Muscle of leg (tissue), 16 donors: ENCODE measurements at places on chromosomes 2 and 18. TPM values are rescaled to one million over a fixed set of nuclear protein-coding genes. Genes with fewer than 3 reads are reported as not detected.

The PAIP2B gene
- 3.9 TPM for polyA plus RNA-seq

The MAPK4 gene
- polyA plus RNA-seq: 9.6 TPM

The STAT4 gene
- 1.2 TPM for polyA plus RNA-seq

The MERTK gene
- 3.4 TPM for polyA plus RNA-seq

The FHOD3 gene
- polyA plus RNA-seq: 33.7 TPM

The SERPINB3 gene
- not detected for polyA plus RNA-seq

The LDLRAD4 gene
- 11.6 TPM for polyA plus RNA-seq

The KCNK3 gene
- polyA plus RNA-seq: 1.8 TPM

The SPP2 gene
- polyA plus RNA-seq: not detected

The TXNDC9 gene
- 20.7 TPM for polyA plus RNA-seq

The DSG4 gene
- polyA plus RNA-seq: not detected

The ZDBF2 gene
- polyA plus RNA-seq: 9.5 TPM

The ASNSD1 gene
- polyA plus RNA-seq: 41.6 TPM

The TUBA3E gene
- polyA plus RNA-seq: 0.19 TPM

The EFR3B gene
- 5.5 TPM for polyA plus RNA-seq
